ENCODE measurements at places on chromosomes 4 and X.

DNA sequence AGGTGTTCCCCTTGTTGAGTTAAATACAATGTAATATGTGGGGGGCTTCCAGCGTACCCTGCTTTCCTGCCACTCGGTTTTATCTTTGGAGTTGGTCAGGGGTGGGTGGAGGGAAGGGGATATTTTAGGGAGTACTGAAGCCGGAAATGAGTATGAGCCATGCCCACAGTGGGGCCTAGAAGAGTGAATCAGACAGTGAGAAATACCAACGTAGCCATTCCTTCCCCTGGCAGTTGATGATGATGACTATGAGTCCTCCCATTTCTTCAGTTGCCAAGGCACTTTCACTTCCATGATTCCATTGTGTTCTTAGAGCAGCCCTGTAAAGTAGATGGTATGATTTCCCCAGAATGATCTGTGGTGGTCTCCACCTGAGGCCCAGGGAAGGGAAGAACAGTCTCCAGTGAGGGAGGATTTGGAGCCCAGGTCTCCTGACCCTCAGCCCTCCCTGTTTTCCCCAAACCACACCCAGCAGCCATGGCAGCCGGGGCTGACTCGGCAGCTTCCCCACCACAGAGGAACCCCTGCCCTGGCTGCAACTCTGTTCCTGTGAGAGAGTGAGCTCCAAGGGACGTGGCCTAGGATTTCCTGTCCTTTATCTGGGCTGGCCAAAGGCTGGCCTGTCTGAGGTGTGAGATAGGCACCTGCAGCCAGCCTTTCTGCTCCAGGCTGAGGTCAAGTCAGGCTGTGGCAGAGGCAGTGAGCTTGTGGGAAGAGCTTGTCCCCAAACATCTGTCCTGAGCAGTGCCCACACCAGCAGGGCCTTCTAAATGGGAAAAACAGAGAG is 52.7 kb downstream of the STARD8 start:
- DNase-seq: no peak

- no peak for DNase-seq
These were observed 11.6 kb downstream of the LPAR4 start for GRCh38 chrX:78759081-78759480.

GRCh38 chr4:27714073-27714472 is 853.4 kb downstream of the STIM2 start:
- DNase-seq: no peak

GRCh38 chr4:175435381-175435783 is 376.7 kb downstream of the GPM6A start:
- DNase-seq: peak; percentile 42

GRCh38 chrX:154376774-154377173 is 2.3 kb upstream of the EMD start:
- no peak for DNase-seq

GRCh38 chrX:78945186-78945912 is at the start of gene P2RY10:
TSS of gene P2RY10 (plus strand) at chrX:78945391. CDS start at chrX:78960521, 15,130 bp downstream.
- no peak for DNase-seq

DNA sequence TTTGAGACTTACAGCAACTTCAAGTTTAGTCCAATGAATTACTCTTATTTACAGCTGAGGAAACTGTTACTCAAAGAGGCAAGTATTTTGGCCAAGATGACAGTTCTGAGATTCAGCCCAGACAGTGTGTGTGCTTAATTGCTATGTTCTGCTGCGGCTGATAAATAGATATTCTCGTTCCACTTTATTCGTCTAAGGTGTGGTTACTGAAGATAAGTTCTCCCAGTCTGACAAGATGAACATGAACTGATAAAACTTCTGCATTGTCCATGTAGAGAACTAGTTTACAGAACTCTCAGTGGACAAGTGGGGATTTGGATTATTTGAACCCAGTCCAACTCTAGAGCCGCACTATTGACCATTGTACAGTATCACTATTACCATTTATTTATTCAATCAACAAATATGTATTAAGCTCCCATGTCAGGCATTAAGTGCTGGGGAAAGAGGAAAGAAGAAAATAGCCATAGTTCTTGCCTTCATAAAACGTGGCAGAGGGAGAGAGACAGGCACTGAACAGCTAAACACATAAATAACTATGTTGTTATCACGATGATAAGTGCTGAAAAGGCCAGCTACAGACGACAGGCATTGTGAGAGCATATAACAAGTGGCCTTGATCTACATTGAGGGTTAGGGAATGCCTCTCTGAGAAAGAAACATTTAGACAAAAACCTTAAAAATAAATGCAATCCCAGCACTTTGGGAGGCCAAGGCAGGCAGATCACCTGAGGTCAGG is 4.0 kb upstream of the DHX15 start:
- DNase-seq: no peak

DNA sequence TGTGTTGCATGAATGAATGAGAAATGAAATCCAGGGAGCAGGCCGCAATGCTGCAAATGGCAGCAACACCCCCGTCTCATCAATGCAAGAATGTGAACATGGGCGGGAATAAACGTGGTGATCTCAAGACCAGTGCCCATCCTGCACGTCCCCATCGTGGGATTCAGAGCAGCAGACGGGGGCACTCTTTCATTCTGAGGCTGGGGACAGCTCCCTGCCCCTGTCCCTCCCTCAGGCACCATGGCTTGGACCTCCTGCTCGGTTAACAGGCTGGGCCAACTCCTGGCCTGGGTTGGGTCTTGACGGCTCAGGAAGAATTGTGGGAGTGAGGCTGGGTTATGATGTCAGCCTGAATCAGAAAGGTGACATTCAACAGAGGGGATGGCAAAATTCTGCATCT is 78.9 kb downstream of the NSUN7 start:
- DNase-seq: no peak

DNA sequence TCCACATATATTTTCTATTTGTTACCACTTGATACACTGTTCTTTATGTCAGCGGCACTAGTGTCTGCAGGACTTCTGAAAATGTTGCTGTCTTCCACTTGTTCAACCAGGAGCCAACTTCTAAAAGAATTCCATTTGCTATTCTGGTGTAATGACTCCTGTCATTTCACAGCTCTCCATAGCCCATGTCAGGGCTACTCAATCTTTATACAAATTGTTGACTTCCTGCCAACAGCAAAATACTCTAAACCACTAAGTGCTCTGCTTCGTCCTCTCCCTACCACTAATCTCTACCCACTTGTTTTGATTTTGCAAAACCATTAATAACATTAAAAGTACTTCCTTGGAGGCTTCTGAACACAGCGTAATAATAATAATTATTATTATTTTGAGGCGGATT is 7.2 kb downstream of the CTSO start:
- DNase-seq: no peak

- no peak for DNase-seq
These were observed 140.8 kb downstream of the PCDH7 start for GRCh38 chr4:30860978-30861377.
